IgD-negative memory B cell (primary cell): ENCODE measurements at places on chromosomes 2 and 18. TPM values are rescaled to one million over a fixed set of nuclear protein-coding genes. Genes with fewer than 3 reads are reported as not detected.

The ADAM17 gene
- 15.9 TPM for polyA plus RNA-seq

The SIX3 gene
- polyA plus RNA-seq = not detected

The CD8B2 gene
- polyA plus RNA-seq = not detected

The SNTG2 gene
- not detected for polyA plus RNA-seq

The ATP8B1 gene
- polyA plus RNA-seq = 0.50 TPM

The ALPG gene
- not detected for polyA plus RNA-seq

The FABP1 gene
- not detected for polyA plus RNA-seq

The LIMS3 gene
- 0.85 TPM for polyA plus RNA-seq

The PDCD1 gene
- 0.19 TPM for polyA plus RNA-seq

The NPAS2 gene
- 1.7 TPM for polyA plus RNA-seq

The C1GALT1C1L gene
- not detected for polyA plus RNA-seq

The PTPRN gene
- not detected for polyA plus RNA-seq

The GKN2 gene
- polyA plus RNA-seq = not detected

The CPO gene
- polyA plus RNA-seq = not detected

The GREB1L gene
- 0.05 TPM for polyA plus RNA-seq

The RNF125 gene
- polyA plus RNA-seq = 11.7 TPM

The PFN4 gene
- not detected for polyA plus RNA-seq

The VIT gene
- polyA plus RNA-seq = 0.09 TPM

The SPDYA gene
- polyA plus RNA-seq = 0.30 TPM

The SULT1C2 gene
- not detected for polyA plus RNA-seq

The HOXD8 gene
- polyA plus RNA-seq = not detected

The DPP10 gene
- polyA plus RNA-seq = not detected

The C2orf74 gene
- polyA plus RNA-seq = 40.9 TPM

The ACMSD gene
- not detected for polyA plus RNA-seq

The SERPINB4 gene
- not detected for polyA plus RNA-seq

The CYP27A1 gene
- 0.83 TPM for polyA plus RNA-seq

The EHD3 gene
- polyA plus RNA-seq = 31.8 TPM

The KCNJ3 gene
- not detected for polyA plus RNA-seq

The ARHGAP28 gene
- not detected for polyA plus RNA-seq

The EN1 gene
- not detected for polyA plus RNA-seq

The IAH1 gene
- 73.4 TPM for polyA plus RNA-seq

The ALLC gene
- polyA plus RNA-seq = not detected

The ABCG8 gene
- not detected for polyA plus RNA-seq

The CPS1 gene
- not detected for polyA plus RNA-seq

The CRYGC gene
- not detected for polyA plus RNA-seq

The DSG2 gene
- not detected for polyA plus RNA-seq

The LDLRAD4 gene
- polyA plus RNA-seq = 5.1 TPM

The POTEC gene
- polyA plus RNA-seq = not detected

The CHRNA1 gene
- polyA plus RNA-seq = 0.40 TPM

The HJURP gene
- polyA plus RNA-seq = not detected

The MYOM1 gene
- 2.4 TPM for polyA plus RNA-seq

The IL36G gene
- polyA plus RNA-seq = not detected

The PKDCC gene
- not detected for polyA plus RNA-seq

The ARHGAP15 gene
- polyA plus RNA-seq = 190 TPM

The SH2D6 gene
- not detected for polyA plus RNA-seq

The LOXHD1 gene
- not detected for polyA plus RNA-seq

The CD8A gene
- 1.4 TPM for polyA plus RNA-seq

The CCDC141 gene
- polyA plus RNA-seq = 15.4 TPM

The UXS1 gene
- 19.7 TPM for polyA plus RNA-seq

The VWA3B gene
- not detected for polyA plus RNA-seq

The METTL21A gene
- polyA plus RNA-seq = 56.9 TPM

The ALKAL2 gene
- polyA plus RNA-seq = 3.5 TPM

The GRP gene
- polyA plus RNA-seq = not detected

The DSG1 gene
- polyA plus RNA-seq = not detected

The REG1A gene
- not detected for polyA plus RNA-seq

The RIT2 gene
- not detected for polyA plus RNA-seq

The FOXD4L1 gene
- polyA plus RNA-seq = not detected

The PRSS56 gene
- not detected for polyA plus RNA-seq
